ENCODE measurements at places on chromosomes 16 and 17.

- ATAC-seq, result no peak
These were observed 208.3 kb downstream of the NPIPB11 start for GRCh38 chr16:29198231-29198630.

- no peak for ATAC-seq
These were observed 12.0 kb downstream of the PRR11 start for GRCh38 chr17:59167571-59168001.

GRCh38 chr17:27577121-27577761 is 53.7 kb upstream of the LGALS9 start:
- ATAC-seq, result peak; percentile 14

- ATAC-seq, result peak; percentile 74
These were observed 11.4 kb downstream of the CHST4 start for GRCh38 chr16:71537643-71538042.

GRCh38 chr17:79370126-79370525 is 240.7 kb downstream of the RBFOX3 start:
- ATAC-seq, result no peak

- no peak for ATAC-seq
These were observed 295.1 kb upstream of the SOX9 start for GRCh38 chr17:71825687-71826086.

GRCh38 chr17:298791-299450 is 53.7 kb downstream of the RPH3AL start:
- ATAC-seq, result no peak

- ATAC-seq, result no peak
These were observed 48.0 kb downstream of the PIPOX start for GRCh38 chr17:29090750-29091605.

DNA sequence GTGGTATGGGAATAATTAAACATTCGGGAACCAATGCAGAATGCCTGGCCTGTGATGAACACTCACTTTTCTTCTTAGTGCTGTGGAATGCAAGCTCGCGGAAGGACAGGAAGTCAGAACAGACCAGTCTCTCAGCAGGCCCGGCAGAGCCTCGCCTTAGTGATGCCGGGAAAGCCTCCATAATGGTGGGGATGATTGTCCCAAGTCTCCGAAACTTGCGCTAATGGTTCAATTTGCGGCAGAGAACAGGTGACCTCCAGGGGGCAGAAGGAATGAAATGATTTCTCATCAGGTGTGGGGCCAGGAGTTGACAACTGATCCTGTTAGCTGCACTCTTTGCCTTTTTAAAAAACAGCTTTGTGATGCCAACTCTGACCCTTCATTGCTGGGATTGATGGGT is 170.6 kb downstream of the GSG1L start:
- ATAC-seq, result no peak

DNA sequence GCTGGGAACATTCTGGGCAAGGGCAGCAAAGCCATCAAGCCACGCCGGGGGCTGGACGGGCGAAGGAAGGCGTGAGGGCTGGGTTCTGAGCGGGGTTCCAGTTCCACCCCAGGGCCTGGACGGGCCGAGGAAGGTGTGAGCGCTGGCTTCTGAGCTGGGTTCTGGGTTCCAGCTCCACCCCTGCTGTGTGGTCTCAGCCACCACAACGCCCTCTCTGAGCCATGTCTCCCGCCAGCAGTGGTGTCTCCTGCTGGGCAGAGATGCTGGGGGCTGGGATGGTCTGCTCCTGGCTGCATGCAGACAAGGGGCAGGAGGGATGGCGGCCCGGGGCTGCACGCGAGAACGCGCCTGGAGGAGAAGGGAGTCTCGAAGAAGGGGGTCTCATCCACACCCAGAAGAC is 3.9 kb upstream of the CPNE7 start:
- no peak for ATAC-seq

GRCh38 chr16:81266680-81267095 is 28.2 kb downstream of the BCO1 start:
- ATAC-seq, result peak; percentile 90

DNA sequence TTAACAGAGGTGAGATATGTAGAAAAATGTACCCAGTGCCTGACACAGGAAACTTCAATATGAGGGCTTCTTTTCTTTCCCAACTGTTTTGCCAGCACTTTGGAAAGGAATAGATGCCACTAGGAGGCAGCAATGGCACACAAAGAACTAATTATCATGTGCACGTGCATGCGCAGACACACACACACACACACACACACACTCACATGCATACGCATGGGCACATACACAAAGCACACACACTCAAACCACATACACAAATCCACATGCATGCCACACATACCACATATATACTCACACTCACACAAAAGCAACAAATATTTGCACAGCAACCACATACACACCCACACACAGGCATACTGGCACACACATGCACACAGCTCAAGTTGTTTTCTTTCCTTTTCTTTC is 8.8 kb upstream of the CEP112 start:
- ATAC-seq, result peak; percentile 57

DNA sequence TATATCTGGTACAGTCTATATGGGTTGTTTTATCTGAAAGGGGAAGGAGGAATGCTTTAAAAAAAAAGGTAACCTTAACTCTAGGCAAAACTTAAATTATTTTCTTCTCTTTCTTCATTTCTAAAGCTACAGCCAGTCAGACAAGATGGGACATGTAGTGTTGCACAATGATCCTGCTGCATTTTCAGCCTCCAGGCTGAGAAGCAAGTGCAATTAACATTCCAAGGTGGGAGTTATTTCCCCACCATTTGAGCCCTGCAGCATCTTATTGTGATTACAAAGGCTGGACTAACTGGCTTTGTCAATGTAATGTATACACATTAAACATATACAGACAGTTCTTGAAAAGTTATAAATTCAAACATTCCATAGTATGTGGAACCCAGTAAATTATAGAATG is 22.6 kb upstream of the NF1 start:
- ATAC-seq, result peak; percentile 65

GRCh38 chr16:4057439-4057877 is 58.8 kb downstream of the ADCY9 start:
- ATAC-seq, result no peak

DNA sequence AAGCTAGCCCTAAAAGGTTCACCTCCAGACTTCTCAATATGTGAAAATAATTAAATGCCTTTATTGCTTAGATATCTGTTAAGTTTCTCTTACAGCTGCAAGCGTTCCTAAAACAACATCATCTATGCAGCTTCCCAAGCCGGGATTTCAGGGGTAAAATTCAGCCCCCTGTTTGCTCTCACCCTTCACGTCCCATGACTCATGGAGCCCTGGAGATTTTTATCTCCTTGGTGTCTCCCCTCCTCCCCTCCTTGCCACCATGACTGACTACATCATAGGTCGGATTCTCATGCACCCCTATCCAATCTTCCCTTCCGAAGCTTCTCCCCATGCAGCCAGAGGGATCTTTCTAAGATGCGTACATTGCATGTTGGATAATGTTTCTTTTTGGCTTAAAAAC is 21.0 kb upstream of the CACNG4 start:
- no peak for ATAC-seq

GRCh38 chr16:203246-203645 is 23.0 kb downstream of the HBQ1 start:
- ATAC-seq, result peak; percentile 33

- peak; percentile 32 for ATAC-seq
These were observed 27.5 kb downstream of the ZFHX3 start for GRCh38 chr16:73020409-73020884.

DNA sequence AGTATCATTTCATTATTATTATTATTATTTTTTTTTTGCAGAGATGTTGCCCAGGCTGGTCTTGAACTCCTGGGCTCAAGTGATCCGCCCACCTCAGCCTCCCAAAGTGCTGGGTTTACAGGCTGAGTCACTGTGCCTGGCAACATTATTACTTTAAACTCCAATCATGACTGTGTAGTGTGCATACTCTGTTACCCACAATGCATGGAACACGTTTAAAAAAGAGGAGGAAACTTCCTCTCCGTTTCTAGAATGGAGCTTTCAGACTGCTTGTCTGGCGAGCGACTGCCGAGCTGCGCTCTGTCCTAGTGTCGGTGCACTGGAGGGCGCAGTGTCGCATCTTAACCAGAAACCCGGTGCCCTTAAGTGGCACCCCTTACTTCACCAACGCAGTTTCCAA is 22.1 kb upstream of the FASN start:
- ATAC-seq, result no peak

DNA sequence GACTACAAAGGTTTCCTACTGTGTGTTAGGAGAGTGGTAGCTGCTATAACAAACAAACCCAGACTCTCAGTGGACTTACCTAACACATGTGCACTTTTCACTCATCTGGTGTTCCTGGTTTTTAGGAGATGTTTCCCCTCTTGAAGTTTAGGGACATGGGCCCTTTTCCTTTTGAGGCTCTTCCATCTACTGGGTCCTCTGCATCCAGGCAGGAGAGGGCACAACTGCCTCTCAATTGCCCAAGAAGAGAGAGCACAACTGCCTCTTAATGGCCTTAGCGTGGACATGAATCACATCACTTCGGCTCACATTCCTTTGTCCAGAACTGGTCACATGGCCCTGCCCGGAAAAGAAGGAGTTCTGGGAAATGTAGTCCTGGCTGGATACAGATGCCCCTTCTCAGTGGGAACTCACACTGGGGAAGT is 9.8 kb upstream of the TNRC6C start:
- ATAC-seq, result peak; percentile 31

DNA sequence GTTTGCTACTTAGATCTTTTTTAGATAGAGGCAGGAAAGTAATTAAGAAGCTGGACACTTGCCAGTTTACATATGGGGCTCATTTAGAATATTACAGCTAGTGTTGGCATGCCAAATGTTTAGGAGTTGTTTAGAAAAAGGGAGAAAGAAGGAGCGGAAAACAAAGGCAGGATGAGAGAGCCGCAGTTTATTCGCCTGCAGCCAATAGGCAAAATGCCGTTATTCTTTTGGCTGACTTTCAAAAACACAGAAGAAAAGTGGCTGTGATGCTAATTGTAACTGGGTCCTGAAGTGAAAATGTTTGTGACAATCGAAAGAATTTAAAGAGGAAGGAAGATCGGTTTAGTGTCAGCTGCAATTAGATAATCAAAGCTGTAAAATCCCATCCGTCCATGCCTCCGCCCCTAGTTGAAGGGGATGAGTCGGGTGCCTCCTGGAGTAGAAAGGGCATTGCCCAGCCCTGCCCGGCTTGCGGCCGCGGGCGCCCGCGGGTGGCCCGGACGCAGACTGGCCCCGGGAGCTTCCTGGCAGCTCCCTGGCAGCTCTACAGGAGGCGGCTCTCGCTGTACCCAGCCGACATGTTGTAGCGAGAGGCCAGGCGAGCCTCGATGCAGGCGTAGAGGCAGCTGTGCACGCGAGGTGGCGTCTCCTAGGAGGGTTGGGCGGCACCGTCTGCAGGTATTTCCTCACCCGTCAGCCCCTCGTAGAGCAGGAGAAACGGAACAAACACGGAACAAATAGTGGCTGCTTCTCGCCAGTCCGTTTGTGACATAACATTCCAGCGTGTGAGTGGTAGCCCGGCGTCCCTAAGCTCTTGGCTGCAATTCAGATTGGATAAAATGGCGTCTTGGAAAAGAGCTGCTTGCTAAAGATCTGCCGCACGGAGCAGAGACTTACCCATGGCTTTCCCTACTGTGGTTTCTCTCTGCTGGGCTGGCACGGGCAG is 82.2 kb downstream of the TNRC6C start:
- ATAC-seq, result peak; percentile 77

DNA sequence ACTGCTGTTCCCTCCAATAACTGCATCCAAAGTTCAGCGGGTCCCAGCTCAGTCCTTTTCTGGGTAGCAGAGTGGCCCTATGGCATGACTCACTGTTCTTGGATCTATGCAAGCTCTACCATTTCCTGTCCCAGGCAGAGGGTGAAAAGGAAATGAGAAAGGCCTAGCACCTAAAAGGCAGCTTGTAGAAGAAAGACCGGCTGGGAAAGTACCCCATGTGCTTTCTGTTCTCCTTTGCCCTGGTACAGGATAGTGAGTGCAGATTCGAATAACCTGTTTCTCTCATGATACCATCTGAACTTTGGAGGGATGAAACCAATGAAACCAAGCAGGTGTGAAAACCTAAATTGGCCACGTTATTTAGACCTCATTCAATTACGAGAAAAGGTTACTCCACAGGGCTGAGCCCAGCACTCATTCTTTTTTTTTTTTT is 12.7 kb upstream of the HASPIN start:
- peak; percentile 84 for ATAC-seq

DNA sequence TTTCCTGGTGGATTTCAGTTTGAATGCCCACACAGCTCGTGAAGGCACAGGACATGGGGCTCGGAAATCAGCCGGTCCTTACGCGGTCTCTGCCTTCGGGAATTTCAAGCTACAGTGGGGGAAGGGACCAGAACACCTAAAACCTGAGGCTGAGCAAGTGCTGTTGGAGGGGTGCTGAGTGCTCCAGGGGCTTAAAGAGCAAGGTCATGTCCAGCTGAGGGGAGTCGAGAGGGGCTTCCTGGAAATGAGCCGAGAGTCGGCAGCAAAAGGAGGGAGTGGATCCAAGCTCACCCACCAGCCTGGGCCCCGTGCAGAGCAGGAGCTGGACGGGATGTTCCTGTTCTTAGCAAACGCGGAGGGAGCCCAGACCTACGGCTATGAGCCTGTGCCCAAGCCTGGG is 73.2 kb upstream of the RPL38 start:
- no peak for ATAC-seq

GRCh38 chr16:76784530-76784929 is 406.5 kb upstream of the MON1B start:
- no peak for ATAC-seq

DNA sequence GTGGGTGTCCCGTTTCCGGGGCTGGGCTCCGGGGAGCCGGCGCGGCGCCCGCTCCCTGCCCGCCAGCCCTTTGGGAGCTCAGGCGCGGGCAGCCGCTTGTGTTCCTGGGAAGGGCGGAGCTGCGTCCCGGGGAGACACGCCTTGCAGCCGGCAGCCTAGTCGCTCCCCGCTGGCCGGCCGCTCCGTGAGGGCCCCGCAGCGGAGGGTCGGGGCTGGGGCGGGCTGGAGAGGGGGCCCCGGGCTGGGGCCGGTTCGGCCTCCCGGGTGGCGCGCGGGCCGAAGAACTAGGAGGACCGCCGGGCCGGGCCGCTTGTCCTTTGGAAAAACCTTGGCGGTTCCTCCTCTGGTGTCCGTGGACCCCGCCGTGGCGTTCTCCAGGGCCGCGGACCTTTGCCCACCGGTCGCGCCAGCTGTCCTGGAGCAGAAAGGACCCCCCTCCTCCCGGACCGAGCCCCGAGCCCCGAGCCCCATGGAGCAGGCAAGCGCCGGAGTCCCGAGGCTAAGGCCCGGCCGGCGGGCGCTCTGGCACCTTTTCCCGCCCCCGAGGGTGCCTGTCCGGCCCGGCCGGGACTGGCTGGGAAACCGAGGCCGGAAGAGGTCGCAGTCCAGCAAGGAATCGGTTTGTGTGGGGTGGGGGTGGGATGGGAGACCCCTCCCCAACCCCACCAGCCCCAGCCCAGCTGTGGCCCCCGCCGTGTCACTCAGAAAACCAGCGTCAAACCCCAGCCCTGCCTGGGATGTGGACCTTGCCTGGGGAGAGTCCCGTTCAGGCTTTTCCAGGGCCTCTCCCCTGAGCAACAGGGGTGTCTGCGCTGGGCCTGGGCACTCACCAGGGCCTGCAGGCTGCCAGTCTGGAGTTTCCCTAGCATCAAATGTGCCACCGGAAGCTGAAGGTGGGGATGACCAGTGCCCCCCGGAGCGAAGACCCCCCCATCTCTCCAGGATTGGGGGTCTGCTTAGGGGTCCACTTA is 6.8 kb upstream of the TBC1D3B start:
- peak; percentile 77 for ATAC-seq

- ATAC-seq, result no peak
These were observed 5.4 kb downstream of the NFATC3 start for GRCh38 chr16:68090533-68090932.

GRCh38 chr17:1043601-1044251 is 46.8 kb downstream of the TIMM22 start:
- ATAC-seq, result peak; percentile 57

Measured in esophagus mucosa (tissue), 1 donor.